ENCODE measurements at places on chromosomes 4 and X.

- DNase-seq = no peak
- no peak within 1 kb of the TSS for H3K27ac ChIP-seq
- no peaks in the 10 kb centered on the region for H3K36me3 ChIP-seq
- H3K4me1 ChIP-seq = no peaks in the 10 kb centered on the region
- H3K4me3 ChIP-seq = no peak within 1 kb of the TSS
These were observed at the start of gene CRLF2 for GRCh38 chrX:1212532-1212931. Gene CRLF2, minus strand, starts transcription at chrX:1212649. Its CDS starts 15 bp downstream, at chrX:1212634.

GRCh38 chrX:65994519-65995506, 45.1 kb downstream of the VSIG4 start:
- H3K27me3 ChIP-seq = no peaks in the 10 kb centered on the region
- H3K4me3 ChIP-seq = no peak overlapping the region
- H3K27ac ChIP-seq = no peak overlapping the region

DNA sequence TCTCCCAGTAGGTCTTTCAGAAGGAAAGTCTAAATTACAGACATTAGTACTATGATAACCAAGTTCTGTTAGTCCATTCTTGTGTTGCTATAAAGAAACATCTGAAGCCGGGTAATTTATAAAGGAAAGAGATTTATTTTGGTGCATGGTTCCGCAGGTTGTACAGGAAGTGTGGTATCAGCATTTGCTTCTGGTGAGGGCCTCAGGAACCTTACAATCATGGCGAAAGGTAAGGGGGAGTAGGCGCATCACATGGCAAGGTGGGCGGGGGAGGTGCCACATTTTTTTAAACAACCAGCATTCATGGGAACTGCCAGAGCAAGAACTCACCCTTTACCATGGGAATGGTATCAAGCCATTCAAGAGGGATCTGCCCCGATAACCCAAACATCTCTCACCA, 26.2 kb upstream of the USP46 start:
- H3K4me3 ChIP-seq = no peak overlapping the region
- DNase-seq = no peak
- no peaks in the 10 kb centered on the region for H3K4me1 ChIP-seq
- no peak overlapping the region for H3K27ac ChIP-seq
- H3K27me3 ChIP-seq = no peaks in the 10 kb centered on the region
- H3K36me3 ChIP-seq = no peaks in the 10 kb centered on the region

DNA sequence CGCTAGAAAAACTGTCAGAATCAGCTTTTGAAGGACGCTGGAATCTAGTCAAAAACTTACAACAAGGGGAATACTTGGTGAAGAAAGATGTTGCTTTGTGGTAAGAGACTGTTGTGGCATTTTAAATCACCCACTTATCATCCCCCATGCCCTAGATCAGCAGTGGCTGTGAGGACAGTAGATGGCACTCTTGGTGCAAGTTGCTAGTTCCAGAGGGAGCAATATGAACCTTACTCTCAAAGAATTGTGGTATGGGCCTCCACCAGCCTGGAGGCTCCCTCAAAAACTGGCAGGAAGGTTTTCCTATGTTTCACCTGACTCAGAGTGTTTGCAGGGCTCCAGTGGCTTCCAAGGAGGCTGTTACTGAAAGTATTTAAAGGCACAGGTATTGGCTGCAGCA, 37.7 kb upstream of the SLC16A2 start:
- no peaks in the 10 kb centered on the region for H3K4me1 ChIP-seq
- no peaks in the 10 kb centered on the region for H3K36me3 ChIP-seq
- H3K27ac ChIP-seq = no peak overlapping the region
- H3K4me3 ChIP-seq = no peak overlapping the region
- no peak for DNase-seq

GRCh38 chrX:33817266-33817665, 314.8 kb downstream of the FAM47A start:
- no peak overlapping the region for H3K4me3 ChIP-seq
- DNase-seq = no peak
- H3K36me3 ChIP-seq = no peaks in the 10 kb centered on the region

GRCh38 chr4:178140326-178140915, 698.2 kb upstream of the AGA start:
- no peak for DNase-seq
- H3K4me3 ChIP-seq = no peak overlapping the region
- H3K36me3 ChIP-seq = no peaks in the 10 kb centered on the region
- H3K27ac ChIP-seq = no peak overlapping the region
- no peaks in the 10 kb centered on the region for H3K27me3 ChIP-seq
- no peaks in the 10 kb centered on the region for H3K4me1 ChIP-seq

DNA sequence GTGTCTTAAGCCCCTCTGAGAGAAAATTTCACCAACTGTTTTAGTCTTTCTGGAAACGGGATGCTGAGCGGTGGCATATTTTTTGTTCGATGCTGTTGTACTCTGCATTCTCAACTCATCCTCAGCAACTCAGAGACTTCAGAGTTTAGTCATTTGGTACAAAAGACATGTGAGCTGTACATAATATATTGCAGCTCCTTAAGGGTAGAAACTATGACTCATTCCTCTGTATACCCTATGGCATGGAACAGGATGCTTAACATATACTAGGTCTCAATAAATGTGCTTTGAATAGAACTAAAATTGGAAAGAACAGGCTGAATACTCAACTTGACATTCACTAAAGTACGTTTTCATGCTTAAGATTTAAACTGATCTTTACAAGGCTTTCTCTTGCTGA, 130.5 kb upstream of the SLITRK2 start:
- no peaks in the 10 kb centered on the region for H3K36me3 ChIP-seq
- DNase-seq = no peak
- no peak overlapping the region for H3K4me3 ChIP-seq
- H3K27ac ChIP-seq = no peak overlapping the region
- no peaks in the 10 kb centered on the region for H3K27me3 ChIP-seq
- no peaks in the 10 kb centered on the region for H3K4me1 ChIP-seq

DNA sequence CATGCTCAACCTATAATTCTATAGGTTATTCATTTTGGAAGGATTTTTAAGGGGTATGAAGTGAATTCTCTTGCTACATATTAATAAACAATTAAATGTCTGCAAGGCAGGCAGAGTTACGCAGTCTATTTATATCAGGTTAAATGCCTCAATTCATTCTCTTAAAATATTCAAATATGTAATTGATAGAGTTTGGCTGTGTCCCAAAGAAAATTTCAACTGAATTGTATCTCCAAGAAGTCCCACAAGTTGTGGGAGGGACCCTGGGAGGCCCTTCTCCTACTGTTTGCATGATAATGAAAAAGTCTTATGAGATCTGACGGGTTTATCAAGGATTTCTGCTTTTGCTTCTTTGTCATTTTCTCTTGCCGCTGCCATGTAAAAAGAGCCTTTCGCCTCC, 576.1 kb downstream of the TMA16 start:
- no peaks in the 10 kb centered on the region for H3K36me3 ChIP-seq
- no peak for DNase-seq
- H3K27ac ChIP-seq = no peak overlapping the region
- no peak overlapping the region for H3K4me3 ChIP-seq
- no peaks in the 10 kb centered on the region for H3K4me1 ChIP-seq

Measured in progenitor cell of endocrine pancreas (in vitro differentiated cells).